ENCODE measurements at places on chromosomes 4 and X. TPM values are rescaled to one million over a fixed set of nuclear protein-coding genes. Genes with fewer than 3 reads are reported as not detected.

GRCh38 chr4:176920694-176921093 is 128.0 kb upstream of the VEGFC start:
- no peaks in the 10 kb centered on the region for H3K27me3 ChIP-seq
- no peak for DNase-seq
- no peaks in the 10 kb centered on the region for H3K4me1 ChIP-seq
- no peak overlapping the region for H3K27ac ChIP-seq
- H3K4me3 ChIP-seq: no peak overlapping the region

GRCh38 chr4:8739820-8740665 is 131.6 kb downstream of the HMX1 start:
- no peak for DNase-seq
- H3K27me3 ChIP-seq: no peaks in the 10 kb centered on the region
- H3K27ac ChIP-seq: no peak overlapping the region
- H3K36me3 ChIP-seq: no peaks in the 10 kb centered on the region
- no peaks in the 10 kb centered on the region for H3K4me1 ChIP-seq

GRCh38 chrX:133921764-133922389 is 63.5 kb downstream of the GPC3 start:
- no peak overlapping the region for H3K4me3 ChIP-seq
- no peaks in the 10 kb centered on the region for H3K4me1 ChIP-seq
- H3K36me3 ChIP-seq: no peaks in the 10 kb centered on the region
- H3K27me3 ChIP-seq: no peaks in the 10 kb centered on the region

GRCh38 chr4:183144787-183145186 is 45.7 kb downstream of the WWC2 start:
- H3K36me3 ChIP-seq: no peaks in the 10 kb centered on the region
- no peak for DNase-seq
- H3K4me1 ChIP-seq: peaks cover 19% of the 10 kb centered on the region
- H3K27me3 ChIP-seq: no peaks in the 10 kb centered on the region

- no peaks in the 10 kb centered on the region for H3K4me1 ChIP-seq
- DNase-seq: no peak
- H3K27ac ChIP-seq: no peak overlapping the region
- no peaks in the 10 kb centered on the region for H3K27me3 ChIP-seq
- H3K4me3 ChIP-seq: no peak overlapping the region
Observed at GRCh38 chr4:13928214-13928613, 300.7 kb upstream of the BOD1L1 start.

DNA sequence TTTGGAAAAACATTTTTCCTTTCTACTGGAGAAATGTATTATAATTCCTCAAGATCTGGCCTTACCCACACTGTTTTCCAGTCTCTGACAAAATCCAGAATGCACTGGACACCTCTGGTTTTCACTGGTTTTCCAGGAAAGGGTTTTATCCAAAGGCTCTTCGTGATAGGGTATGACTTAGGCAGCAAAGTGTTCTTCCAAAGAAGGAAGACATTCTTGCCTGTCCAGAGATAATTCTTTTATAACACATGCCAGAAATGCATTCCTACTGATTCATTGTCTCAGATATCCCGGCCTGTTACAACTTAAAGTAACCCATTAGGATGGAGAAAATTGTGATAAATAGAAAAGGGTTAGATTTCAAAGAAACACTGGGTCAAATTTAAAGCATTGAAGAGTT is 2343.1 kb downstream of the PCDH7 start:
- no peaks in the 10 kb centered on the region for H3K4me1 ChIP-seq
- H3K27ac ChIP-seq: no peak overlapping the region
- H3K4me3 ChIP-seq: no peak overlapping the region

DNA sequence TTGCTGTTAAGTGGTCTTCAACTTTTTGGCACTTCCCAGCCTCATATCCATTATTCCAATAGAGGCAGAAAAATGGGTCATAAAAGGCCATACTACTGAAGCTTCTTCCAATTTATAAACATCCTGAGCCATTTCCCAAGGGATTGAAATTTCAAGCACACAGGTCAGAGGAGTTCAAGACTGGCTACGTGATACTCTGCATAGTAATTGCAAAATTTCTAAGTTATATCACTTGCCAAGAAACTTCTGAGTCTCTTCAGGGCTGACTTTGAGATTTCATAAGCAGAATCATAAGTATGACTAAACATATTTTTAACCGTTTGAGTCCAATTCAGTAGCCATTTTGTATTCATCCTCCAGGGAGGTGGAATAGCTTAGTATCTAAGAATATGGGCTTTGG is 75.6 kb upstream of the RXFP1 start:
- H3K4me3 ChIP-seq: no peak overlapping the region
- DNase-seq: no peak
- no peak overlapping the region for H3K27ac ChIP-seq
- H3K36me3 ChIP-seq: no peaks in the 10 kb centered on the region
- H3K4me1 ChIP-seq: no peaks in the 10 kb centered on the region

DNA sequence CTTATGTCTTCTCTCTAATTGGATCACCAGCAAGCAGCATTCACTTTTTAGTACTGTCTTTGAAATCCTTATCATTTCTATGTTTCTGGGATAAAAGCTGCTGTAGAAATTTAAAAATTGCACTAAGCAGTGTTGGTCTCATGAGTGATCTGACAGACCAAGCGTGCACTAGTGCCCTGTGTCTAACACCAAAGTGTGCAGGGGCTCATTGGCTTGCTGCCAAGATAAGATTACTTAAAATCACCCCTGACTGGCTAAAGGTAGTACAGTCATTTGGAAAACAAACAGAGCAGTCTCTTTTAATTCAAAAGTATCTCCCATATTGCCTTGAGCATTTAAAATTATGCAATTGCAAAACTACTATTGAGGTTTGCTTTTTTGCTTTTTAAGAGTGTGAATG is 304.6 kb downstream of the ARAP2 start:
- no peak overlapping the region for H3K27ac ChIP-seq
- H3K27me3 ChIP-seq: no peaks in the 10 kb centered on the region
- no peak for DNase-seq
- no peaks in the 10 kb centered on the region for H3K36me3 ChIP-seq

GRCh38 chr4:122797405-122798094 is 29.1 kb upstream of the FGF2 start:
- H3K4me3 ChIP-seq: peak overlapping the region; percentile 64
- H3K4me1 ChIP-seq: peaks cover 14% of the 10 kb centered on the region
- H3K27me3 ChIP-seq: no peaks in the 10 kb centered on the region
- no peaks in the 10 kb centered on the region for H3K36me3 ChIP-seq

GRCh38 chrX:13053171-13053570 is 8.8 kb upstream of the FAM9C start:
- no peak overlapping the region for H3K27ac ChIP-seq
- H3K27me3 ChIP-seq: no peaks in the 10 kb centered on the region
- no peaks in the 10 kb centered on the region for H3K36me3 ChIP-seq
- no peak overlapping the region for H3K4me3 ChIP-seq

- no peak overlapping the region for H3K27ac ChIP-seq
- H3K36me3 ChIP-seq: no peaks in the 10 kb centered on the region
- no peaks in the 10 kb centered on the region for H3K4me1 ChIP-seq
Observed at GRCh38 chr4:110982486-110982885, 359.6 kb upstream of the PITX2 start.

GRCh38 chr4:45661893-45662292 is 462.0 kb downstream of the GABRG1 start:
- DNase-seq: no peak
- no peaks in the 10 kb centered on the region for H3K27me3 ChIP-seq
- no peaks in the 10 kb centered on the region for H3K36me3 ChIP-seq
- no peaks in the 10 kb centered on the region for H3K4me1 ChIP-seq

- H3K36me3 ChIP-seq: no peaks in the 10 kb centered on the region
- no peak for DNase-seq
- H3K4me3 ChIP-seq: no peak overlapping the region
- no peaks in the 10 kb centered on the region for H3K27me3 ChIP-seq
Observed at GRCh38 chrX:148915474-148915873, 415.1 kb downstream of the AFF2 start.

- no peak for DNase-seq
- H3K27me3 ChIP-seq: no peaks in the 10 kb centered on the region
- no peak overlapping the region for H3K4me3 ChIP-seq
- H3K36me3 ChIP-seq: no peaks in the 10 kb centered on the region
Observed at GRCh38 chr4:137266511-137266910, 265.8 kb downstream of the PCDH18 start.

- DNase-seq: no peak
- H3K27me3 ChIP-seq: no peaks in the 10 kb centered on the region
- H3K36me3 ChIP-seq: no peaks in the 10 kb centered on the region
- no peak overlapping the region for H3K27ac ChIP-seq
Observed at GRCh38 chr4:26297219-26297618, 23.6 kb upstream of the RBPJ start.

DNA sequence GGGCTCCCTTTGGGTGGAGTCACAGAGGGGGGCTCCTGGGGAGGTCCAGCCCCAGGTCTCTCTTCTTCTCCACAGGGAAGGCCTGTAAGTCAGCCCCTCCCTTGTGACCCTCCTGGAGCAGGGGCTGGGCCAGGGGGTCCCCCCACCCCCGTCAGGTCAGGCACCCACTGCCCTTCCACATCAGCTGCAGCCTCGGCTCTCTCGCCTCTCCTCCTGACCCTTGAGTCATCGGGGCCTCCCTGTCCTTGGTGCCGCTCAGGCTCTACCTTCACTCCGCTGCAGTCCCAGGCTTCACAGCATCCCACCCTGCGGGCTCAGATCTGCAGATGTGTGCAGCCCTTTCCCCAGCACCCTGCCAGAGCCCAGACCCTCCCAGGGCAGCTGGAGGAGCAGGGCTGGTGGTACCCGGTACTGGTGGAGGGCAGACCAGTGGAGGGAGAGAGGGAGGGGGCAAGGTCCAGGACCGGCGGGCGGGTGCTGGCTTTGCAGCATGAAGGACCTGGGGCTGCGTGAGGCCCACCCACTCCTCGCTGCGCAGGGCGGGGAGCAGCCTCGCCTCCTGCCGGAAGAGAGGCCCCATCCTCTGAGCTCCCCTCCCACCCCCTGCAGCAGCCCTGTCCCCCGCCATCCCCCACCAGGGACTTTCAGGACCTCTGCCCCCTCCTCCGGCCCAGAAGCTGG is 117.1 kb downstream of the FAM53A start:
- H3K4me3 ChIP-seq: no peak overlapping the region
- no peaks in the 10 kb centered on the region for H3K4me1 ChIP-seq
- DNase-seq: no peak
- no peak overlapping the region for H3K27ac ChIP-seq
- no peaks in the 10 kb centered on the region for H3K36me3 ChIP-seq

GRCh38 chrX:110448459-110448858 is 89.8 kb downstream of the RTL9 start:
- no peak overlapping the region for H3K4me3 ChIP-seq
- no peaks in the 10 kb centered on the region for H3K27me3 ChIP-seq

DNA sequence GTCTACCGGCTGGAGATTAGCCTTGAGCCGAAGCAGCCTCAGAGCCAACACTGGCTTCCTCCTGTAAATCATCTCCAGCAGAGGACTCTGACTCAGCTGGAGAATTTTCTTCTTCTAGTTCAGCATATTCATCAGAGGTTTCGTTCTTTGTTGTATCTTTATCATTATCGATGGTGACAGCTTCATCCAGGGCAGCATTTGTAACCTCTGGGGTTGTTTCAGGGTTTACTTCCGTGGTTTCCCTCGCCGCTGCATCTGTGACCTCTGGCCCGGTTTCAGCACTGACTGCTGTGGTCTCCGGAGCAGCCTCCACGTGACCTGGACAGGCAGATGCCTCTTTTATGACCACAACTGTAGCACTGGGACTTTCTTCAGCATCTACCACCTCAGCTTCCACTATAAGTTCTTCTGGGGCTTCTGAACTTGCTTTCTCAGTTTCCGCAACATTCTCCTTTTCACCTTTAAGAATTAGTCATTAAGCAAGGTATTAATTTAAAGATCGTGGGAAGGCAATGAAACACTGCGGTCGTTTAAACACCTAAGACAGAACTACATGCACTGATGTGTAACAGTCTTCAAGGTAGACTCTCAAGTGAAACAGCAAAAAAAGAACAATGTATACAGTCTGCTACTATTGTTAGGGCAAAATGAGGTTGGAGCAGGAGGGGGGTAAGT is 13.3 kb downstream of the MGARP start:
- no peaks in the 10 kb centered on the region for H3K36me3 ChIP-seq
- no peaks in the 10 kb centered on the region for H3K27me3 ChIP-seq
- no peak for DNase-seq
- H3K27ac ChIP-seq: no peak overlapping the region

DNA sequence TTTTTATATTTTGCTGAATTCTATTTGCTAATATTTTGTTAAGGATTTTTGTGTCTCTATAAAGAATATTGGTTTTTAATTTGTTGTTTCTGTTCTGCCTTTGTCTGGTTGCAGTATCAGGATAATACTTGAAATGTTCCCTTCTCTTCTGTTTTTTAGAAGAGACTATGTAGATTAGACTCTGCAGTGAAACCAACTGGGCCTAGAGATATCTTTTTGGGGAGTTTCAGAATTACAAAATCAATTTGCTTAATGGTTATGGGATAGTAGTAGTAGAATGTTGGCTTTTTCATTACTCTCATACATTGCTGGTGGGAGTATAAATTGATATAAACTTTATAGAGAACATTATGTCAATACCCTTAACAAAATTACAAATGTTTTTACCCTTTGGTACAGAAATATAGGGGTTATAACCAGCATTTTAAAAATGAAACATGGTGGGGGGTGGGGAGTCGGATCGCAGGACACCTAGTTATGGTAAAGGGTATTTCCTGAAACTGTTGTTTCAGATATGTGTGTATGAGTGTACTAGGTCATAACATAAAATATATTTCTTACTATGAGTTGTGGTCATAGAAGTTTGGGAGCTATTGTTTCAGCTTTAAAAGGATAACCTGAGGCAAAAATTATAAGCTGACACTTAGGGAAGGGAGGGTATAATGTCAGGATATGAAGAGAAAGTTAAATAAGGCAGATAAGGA is 29.0 kb downstream of the CLOCK start:
- no peak for DNase-seq
- H3K4me1 ChIP-seq: no peaks in the 10 kb centered on the region
- no peak overlapping the region for H3K27ac ChIP-seq

DNA sequence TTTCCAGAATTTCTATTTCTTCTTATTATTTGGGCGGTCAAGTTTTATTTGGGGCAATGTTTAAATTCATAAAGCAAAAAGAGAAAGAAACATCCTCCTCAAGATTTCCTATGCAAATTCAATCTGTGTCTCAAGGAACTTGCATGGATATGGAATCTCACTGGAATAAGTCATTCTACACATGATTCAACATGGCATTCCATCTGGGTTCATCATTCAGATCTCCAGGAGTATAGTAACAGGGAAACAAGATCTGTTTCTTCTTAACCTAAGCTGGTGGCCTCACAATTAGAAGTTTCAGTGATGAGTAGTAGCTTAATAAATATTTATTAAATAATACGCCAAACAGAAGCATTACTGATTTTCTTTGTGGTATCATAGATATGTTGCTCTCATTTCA is 19.8 kb downstream of the KLHL34 start:
- no peak for DNase-seq
- H3K36me3 ChIP-seq: no peaks in the 10 kb centered on the region
- H3K27ac ChIP-seq: no peak overlapping the region
- H3K27me3 ChIP-seq: no peaks in the 10 kb centered on the region
- no peak overlapping the region for H3K4me3 ChIP-seq
- H3K4me1 ChIP-seq: no peaks in the 10 kb centered on the region

GRCh38 chrX:133677123-133678063 is 262.1 kb upstream of the GPC4 start:
- H3K4me1 ChIP-seq: no peaks in the 10 kb centered on the region
- H3K4me3 ChIP-seq: no peak overlapping the region
- H3K27ac ChIP-seq: no peak overlapping the region

- no peak for DNase-seq
- H3K4me1 ChIP-seq: peaks cover 22% of the 10 kb centered on the region
- H3K27ac ChIP-seq: peak overlapping the region; percentile 38
- H3K36me3 ChIP-seq: peaks cover 10% of the 10 kb centered on the region
- H3K4me3 ChIP-seq: peak overlapping the region; percentile 78
- H3K27me3 ChIP-seq: no peaks in the 10 kb centered on the region
Observed at GRCh38 chrX:154444755-154445246, 860 bp downstream of the FAM50A start.

HHIP gene
- total RNA-seq: 0.49 TPM

MGARP gene
- total RNA-seq: 4.2 TPM

SULT1B1 gene
- total RNA-seq: 2.9 TPM

EGFL6 gene
- not detected for total RNA-seq

Measured in thoracic aorta (tissue), 2 donors.